ENCODE measurements at places on chromosomes 4 and X.
A peak's percentile ranks its signal among the peaks of the same experiment; 100 is the strongest.

DNA sequence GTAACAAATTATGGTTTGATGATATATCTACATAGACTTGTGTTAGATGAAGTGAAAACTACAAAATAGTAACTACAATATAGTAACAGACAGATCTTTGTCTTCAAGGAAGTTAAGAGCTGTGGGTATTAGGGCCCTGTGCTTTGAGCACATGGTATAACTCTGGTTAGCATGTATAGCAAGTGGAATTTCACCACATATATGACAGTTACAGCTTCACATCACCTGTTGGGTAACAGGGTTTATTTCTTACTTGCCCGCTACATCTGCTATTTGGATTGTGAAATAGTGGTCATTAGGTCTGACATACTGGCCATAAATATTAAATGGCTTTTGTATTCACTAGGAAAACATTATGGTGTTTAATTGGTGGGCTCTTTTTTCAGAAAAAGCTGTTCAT, 20.2 kb downstream of the OFD1 start:
- DNase-seq: no peak

DNA sequence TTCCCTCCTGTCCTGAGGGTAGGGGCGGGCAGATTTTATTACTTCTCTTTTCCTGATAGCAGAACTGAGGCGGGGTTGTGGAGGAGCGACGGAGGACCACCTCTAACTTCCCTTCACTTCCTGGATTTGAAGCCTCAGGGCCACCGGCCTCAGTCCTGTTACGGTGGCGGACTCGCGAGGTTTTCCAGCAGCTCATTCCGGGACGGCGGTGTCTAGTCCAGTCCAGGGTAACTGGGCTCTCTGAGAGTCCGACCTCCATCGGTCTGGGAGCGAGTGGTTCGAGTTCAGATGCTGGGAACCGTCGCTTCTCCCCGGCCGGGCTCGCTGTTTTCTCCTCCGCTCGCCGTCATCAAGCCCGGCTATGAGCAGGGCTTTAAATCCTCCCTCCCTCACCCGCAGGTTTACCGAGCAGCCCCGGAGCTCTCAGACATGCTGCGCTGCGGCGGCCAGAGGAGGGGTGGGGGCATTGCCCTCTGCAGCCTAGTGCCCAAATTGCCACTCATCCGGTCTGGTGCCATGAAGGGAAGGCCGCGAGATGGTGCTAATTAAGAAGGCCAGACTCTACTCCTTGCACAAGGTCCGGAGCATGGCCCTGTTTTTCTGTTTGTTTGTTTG, 23.3 kb downstream of the HAND2 start:
- DNase-seq: no peak

DNA sequence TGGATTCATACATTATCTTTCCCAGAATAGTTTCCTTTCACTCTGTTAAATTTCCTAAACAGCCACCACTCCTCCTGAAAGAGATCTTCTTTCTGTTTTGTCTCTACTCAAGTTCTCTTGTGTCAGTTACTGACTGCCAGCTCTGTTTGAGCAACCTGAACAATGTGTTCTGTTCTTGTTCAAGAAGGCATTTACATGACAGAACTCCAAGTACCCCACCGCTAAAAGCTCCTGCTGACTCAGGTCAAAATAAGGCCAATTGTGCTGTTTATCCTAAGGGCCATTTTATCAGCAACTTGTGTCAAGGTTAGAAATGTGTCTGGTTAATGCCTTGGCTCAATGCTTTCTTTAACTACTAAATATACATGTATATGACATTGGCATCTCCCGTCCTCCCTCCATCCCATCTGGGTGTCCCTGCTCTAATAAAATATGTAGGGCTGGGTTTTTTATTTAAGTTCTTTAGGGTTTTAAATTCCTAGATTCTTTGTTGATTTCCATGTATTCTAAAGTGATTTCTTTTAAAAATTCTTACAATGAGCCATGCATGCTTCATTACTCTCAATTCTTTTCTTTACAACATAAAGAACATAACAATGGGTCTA, 144.3 kb upstream of the PAQR3 start:
- DNase-seq: no peak

DNA sequence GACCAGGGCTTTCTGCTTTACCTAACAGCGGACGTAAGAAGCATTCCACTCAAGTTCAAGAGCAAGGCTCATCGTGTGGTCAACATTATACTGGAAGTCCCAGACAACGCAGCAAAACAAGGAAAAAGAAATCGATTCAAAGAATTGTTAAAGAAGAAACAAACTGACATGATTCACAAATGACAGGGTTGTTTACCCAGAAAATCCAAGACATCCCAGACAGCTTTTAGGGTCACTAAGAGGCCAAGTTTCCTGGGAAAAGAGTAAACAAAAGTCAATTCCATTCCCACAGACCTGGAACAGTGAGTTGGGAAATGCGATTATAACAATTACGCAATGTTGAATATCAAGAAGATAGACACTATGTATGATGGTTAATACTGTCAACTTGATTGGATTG, 21.5 kb upstream of the HTRA3 start:
- DNase-seq: no peak

GRCh38 chr4:37225778-37226177, 18.8 kb upstream of the NWD2 start:
- DNase-seq: no peak

GRCh38 chr4:33065749-33066148, 2345.6 kb downstream of the PCDH7 start:
- DNase-seq: no peak

DNA sequence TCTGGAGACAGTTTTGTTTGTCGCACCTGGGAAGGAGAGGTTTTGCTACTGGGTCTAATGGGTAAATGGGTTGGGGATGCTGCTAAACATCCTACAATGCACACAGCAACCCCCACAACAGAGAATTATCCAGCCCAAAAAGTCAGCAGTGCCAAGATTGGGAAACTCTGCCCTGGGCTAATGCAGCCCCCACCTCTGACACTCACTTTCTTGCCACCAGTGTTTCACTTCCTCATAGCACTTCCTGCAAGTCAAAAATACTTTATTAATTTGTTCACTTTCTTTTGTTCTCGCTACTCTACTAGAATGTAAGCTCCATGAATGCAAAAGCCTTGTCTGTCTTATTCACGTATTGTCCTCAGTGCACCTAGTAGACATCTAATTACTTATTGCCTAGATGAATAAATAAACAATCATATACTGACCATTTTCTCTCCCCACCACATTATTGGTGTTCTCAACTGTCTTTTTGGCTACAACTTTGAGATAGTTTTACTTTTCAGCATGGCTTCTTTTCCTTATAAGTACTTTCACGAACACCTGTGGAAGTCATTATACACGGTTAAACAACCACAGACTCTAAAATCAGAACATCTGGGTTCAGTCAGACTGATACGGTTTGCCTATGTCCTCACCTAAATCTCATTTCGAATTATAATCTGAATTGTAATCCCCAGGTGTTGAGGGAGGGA, 82.0 kb upstream of the PITX2 start:
- no peak for DNase-seq

DNA sequence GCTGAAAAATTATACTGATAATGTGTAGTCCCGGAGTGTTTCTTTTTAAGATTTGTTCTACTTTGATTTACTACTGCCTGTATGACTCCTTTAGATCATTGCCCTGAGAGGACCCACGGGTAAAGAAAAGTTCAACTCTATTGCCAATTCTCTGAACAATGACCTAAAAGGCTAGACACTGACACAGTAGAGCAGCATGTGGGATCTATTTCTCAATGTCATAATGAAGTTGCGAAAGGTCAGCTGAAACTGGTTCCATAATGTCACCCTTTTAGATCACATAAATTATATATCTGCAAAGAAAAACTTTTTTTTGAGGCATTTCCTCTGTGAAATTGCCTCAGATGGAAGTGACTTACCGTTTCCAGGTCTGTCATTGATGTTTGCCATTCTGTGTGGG, 67.4 kb downstream of the GLRB start:
- no peak for DNase-seq

GRCh38 chr4:23384741-23385140, 505.1 kb downstream of the PPARGC1A start:
- DNase-seq: no peak

DNA sequence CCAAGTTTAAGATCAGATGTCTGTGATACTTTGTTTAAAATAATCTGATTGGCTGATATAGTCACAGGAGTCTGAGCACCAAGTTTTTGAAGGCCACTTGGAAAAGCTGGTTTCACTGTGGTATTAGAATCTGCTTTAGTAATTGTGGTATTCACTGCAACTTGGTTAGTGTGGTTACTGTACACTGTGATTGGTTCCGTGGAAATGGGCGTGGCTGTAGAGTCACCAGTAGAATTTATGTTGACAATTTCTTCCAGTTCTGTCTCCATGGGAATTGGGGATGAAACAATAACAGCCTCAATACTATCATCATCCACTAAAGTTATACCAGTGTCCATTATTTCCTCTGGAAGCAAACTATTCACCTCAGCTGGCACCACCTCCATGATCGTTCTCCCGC, 26.2 kb downstream of the LIN54 start:
- no peak for DNase-seq

- no peak for DNase-seq
Observed at GRCh38 chr4:121253961-121254360, 89.8 kb upstream of the TNIP3 start.

- DNase-seq: no peak
Observed at GRCh38 chr4:79886557-79886956, 186.5 kb downstream of the ANTXR2 start.

GRCh38 chrX:38371641-38372040, 19.2 kb downstream of the OTC start:
- no peak for DNase-seq

DNA sequence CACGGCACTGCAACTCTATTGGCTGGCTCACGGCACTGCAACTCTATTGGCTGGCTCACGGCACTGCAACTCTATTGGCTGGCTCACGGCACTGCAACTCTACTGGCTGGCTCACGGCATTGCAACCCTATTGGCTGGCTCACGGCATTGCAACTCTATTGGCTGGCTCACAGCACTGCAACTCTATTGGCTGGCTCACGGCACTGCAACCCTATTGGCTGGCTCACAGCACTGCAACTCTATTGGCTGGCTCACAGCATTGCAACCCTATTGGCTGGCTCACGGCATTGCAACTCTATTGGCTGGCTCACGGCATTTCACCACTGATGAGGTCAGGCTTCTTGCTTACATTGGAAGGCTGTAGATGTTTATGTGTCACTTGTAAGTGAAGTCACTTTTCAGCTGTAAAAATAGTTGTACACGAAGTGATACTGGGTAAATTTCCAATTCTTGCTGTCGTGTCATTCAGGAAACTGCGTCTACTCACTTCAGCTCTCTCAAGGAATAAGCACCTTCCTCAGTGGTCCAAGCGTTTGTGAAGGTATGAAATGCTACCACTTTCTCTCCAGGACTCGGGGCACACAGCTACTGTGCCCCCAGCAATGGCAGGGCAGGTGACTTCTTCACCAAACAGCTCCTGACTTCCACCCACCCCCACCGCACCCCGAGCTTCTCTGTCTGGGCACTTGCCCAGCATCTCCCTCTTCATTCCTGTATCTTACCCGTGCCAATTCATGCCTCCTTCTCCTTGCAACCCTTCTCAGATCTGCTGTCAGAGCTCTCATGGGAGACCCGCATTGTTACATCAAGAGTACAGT, 141.3 kb downstream of the AFAP1 start:
- DNase-seq: no peak

DNA sequence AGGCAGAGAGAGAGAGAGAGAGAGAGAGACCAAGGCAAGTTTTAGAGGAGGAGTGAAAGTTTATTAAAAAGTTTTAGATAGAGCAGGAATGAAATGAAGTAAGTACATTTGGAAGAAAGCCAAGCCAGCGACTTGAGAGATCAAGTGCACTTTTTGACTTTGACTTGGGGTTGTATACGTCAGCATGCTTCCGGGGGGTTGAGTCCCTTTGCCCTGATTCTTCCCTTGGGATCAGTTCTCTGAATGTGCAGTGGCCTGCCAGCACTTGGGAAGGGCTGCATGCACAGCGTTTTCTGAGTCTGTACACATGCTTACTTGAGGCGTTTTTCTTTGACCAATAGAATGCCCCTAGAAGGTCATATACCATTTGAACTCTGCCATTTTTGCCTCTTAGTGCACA, 400.5 kb downstream of the PDGFC start:
- no peak for DNase-seq

- peak; percentile 44 for DNase-seq
Observed at GRCh38 chr4:56434599-56435139, 746 bp downstream of the PPAT start.

DNA sequence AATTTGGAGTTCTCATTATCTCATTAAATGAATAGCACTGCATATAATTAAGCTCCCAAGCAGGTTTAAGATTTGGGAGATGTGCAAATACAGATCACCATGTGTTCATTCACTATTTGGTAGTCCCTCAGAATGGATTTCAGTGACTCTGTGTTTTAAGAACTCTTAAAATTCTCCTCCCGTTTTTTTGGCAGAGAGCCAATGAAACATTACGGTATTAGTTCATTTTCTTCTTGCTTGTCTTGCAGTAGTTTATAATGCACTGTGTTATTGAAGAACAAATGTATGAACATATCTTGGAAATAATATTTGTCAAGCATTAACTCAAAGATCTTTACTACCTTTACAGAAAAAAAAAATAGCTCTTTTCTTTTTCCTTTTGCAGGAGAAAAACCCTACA, 32.7 kb downstream of the KLF3 start:
- DNase-seq: no peak

DNA sequence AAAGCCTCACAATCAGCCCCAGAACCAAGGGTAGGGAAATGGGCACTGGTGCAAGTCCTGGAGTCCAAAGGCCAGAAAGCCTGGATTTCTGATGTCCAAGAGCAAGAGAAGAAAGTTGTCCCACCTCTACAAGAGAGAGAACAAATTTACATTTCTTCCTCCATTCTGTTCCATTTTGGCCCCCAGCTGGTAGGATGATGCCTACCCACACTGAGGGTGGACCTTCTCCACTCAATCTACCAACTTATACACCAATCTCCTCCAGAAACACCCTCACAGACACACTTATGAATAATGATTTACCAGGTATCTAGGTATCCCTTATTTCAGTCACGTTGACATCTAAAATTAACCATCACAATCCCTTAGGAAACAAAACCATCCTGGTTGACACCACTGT, 367.8 kb upstream of the GRIA3 start:
- DNase-seq: no peak

- no peak for DNase-seq
Observed at GRCh38 chrX:24515447-24515846, 50.4 kb downstream of the PDK3 start.

DNA sequence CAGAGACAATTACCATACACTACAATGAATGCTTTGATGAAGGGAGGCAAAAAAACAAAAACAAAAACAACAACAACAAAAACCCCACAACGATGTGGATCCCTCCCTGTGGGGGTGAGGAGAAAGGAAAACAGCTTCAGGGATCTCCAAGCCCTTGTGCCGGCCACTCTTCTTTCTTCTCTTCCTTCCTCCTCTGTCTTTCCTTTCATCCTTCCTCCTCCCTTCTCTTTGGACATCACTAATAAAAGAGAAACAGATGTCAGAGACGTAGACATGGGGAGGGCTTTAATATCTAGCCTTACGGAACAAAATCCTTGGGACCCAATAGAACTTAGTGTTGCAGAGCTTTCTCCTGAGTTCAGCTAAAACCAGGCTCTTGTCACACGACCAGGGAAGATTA, 18.8 kb upstream of the STX18 start:
- DNase-seq: no peak

- DNase-seq: no peak
Observed at GRCh38 chrX:147738265-147738664, 173.5 kb upstream of the FMR1 start.
